Kasumi-1 (cell line): ENCODE measurements at places on chromosomes 4 and X.
A peak's percentile ranks its signal among the peaks of the same experiment; 100 is the strongest.

DNA sequence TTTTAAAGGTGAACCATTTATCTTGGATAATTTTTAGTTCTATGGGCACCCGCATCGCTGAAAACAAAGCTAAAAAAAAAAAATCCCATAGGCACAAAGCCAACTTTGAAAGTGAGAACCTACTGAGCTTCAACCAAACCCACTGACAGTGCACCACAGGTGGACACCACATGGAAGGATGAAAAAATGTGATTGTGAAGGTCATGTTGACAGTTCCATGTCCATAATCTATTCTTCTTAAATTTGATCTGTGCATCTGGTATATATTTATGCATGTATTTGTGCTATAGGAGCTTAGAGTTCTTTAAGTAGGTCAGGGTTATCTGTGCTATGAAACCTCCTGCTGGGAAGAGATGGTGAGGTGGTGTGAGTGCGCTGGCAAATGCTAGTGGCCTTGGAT, 374.3 kb downstream of the SPRY1 start:
- DNase-seq, result no peak

DNA sequence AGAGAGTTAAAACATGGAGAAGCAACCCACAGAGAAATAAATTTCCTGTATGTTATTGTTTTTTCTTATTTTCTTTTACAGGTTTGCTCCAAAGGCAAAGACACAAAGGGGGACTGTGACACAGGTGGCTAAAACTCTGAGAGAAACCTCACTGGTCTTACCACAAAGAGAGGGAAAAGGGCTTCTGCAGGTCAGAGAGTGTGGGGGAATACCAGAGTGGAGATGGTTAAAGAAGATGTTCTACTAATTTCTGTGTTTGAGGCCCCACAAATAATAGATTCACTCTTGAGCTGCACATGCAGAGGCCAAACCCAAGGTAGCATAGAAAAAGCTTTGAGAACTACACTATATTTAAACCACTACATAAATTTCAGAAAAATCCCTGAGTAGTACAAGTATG, 151.3 kb downstream of the GABRA3 start:
- no peak for DNase-seq

- DNase-seq, result no peak
Measured at GRCh38 chrX:8663325-8663724, 68.6 kb downstream of the ANOS1 start.

DNA sequence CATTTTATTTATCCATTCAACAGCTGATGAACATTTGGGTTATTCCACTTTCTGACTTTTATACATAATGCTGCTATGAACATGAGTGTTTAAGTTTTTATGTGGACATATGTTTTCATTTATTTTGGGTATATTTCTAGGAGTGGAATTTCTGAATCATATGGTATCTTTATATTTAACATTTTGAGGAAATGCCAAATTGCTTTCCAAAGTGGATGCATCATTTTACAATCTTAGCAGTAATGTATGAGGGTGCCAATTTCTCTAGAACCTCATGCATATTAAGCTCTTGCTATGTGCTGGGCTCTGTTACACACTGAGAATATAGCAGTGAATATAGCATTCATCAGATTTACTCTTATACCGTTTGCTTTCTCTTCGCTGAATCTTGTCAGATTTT, 983.7 kb downstream of the STIM2 start:
- no peak for DNase-seq

GRCh38 chr4:145153181-145153903, 27.0 kb downstream of the OTUD4 start:
- DNase-seq, result no peak

DNA sequence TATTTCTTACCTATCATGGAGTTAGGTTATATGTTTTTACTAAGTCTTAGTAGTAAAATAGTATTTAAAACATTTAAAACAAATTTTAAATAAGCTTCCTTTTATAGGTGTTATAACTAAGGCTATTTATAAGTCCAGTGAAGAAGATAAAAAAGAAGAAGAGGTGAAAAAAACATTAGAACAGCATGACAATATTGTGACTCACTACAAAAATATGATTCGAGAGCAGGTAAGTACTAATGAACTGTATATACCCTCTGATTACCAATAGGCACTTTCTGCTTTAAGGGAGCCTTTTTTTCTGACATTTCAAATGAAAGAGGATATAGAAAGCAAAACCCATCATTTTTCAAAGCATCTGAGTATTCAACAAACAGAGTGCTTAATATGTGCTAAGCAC, 76.6 kb downstream of the USO1 start:
- DNase-seq, result no peak

DNA sequence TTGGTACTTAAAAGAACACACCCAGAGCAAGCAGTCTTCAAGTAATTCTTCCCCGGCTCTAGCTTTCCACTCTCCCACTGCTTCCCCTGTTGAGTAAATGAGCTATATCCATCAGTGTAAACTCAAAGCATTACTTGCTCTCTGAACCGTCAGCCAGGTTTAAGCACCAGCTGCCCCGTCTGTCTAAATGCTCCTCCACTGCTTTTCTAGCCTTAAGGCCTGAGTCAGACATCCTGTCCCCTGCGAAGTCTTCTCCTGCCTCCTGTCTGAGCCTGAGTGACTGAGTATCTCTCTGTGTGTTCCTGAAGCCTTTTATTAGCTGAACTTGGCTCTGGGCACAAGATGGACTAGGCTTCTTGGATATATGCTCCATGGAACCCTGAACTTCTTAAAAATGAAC, 205.1 kb downstream of the STK32B start:
- DNase-seq, result no peak

- peak; percentile 75 for DNase-seq
Measured at GRCh38 chr4:25925486-25926201, 11.6 kb downstream of the SMIM20 start.

GRCh38 chr4:141810712-141811375, 174.5 kb downstream of the IL15 start:
- DNase-seq, result no peak

DNA sequence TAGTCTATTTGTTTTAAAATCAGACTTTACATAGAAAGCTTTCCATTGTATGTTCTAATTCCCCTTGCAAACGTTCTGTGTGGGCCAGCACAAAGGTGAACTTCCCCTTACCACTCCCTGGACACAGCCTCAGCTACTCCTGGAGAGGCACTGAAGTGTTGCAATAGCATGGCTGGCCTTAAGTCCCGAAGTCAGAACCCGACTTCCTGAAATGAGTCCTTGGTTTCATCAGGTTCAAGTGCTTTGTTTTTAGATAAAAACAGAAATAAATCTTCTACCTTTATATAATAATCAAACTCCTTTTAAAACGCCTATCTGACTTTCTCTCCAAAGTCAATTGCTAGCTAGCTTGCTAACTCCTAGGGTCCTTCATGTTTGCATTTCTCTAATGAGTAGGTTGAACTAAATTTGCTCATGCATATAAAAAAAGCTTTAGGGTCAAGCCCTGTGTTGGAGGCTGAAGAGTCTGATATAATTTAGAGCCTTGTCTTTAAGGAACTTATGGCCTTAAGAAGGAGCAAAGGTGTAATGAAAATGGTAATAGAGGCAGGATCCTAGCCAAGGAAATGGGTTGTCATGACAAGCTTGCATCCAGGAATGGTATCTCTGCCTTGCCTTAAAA, 9.0 kb downstream of the BMP3 start:
- no peak for DNase-seq

- no peak for DNase-seq
Measured at GRCh38 chr4:154088741-154089140, 299.9 kb upstream of the SFRP2 start.

GRCh38 chr4:38467296-38467695, 196.7 kb upstream of the KLF3 start:
- no peak for DNase-seq

- DNase-seq, result no peak
Measured at GRCh38 chr4:23745377-23745776, 144.5 kb downstream of the PPARGC1A start.

DNA sequence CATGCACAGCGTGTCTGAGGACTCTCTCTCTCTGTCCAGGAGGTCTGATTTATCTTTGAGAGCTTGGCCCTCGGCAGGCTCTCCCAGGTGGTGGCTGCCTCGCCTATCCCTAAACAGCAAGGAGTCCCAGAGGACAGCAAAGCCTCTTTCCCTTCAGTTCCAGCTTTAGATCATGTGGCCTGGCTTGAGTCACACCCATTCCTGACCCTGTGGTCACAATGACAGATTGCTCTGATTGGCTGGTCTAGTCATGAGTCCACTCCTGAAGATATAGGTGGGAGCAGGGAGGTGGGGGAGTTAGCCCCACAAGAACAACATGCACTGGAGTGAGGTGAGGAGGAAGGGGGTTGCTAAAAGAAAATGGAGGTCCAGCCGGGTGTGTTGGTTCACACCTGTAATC, 12.1 kb upstream of the PORCN start:
- no peak for DNase-seq

DNA sequence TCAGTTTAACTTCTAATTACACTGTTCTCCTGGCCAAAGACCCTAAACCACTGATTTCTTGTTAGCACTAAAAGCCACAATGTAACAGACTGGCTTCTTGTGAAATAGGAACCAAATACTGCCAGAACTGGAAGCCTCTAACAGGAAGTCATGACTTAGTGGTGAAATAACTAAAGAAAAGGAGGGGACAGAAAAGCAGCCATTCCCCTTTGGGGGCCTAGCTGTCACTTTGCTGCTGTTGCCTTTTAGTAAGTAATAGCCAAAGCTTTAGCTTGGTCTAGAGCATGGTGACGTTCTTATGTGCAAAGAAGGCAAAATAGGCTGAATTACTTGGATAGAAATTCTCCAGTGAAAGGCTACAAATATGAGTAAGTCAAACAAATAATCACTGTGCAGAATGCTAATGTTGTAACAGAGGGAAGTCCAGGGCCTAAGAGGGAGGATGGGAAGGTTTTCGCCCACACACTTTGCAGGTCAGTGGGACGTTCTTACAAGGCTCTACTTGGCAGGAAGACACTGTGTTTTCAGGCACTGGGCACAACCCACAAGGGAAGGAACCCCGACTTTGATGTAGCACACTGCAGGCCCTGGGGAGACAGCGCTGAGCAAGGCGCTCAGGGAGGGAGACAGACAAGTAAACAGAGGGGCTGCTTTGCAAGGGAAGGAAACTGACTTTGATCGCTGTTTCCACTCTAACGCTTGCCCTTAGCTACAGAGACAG, 16.7 kb downstream of the GAB3 start:
- peak; percentile 73 for DNase-seq

DNA sequence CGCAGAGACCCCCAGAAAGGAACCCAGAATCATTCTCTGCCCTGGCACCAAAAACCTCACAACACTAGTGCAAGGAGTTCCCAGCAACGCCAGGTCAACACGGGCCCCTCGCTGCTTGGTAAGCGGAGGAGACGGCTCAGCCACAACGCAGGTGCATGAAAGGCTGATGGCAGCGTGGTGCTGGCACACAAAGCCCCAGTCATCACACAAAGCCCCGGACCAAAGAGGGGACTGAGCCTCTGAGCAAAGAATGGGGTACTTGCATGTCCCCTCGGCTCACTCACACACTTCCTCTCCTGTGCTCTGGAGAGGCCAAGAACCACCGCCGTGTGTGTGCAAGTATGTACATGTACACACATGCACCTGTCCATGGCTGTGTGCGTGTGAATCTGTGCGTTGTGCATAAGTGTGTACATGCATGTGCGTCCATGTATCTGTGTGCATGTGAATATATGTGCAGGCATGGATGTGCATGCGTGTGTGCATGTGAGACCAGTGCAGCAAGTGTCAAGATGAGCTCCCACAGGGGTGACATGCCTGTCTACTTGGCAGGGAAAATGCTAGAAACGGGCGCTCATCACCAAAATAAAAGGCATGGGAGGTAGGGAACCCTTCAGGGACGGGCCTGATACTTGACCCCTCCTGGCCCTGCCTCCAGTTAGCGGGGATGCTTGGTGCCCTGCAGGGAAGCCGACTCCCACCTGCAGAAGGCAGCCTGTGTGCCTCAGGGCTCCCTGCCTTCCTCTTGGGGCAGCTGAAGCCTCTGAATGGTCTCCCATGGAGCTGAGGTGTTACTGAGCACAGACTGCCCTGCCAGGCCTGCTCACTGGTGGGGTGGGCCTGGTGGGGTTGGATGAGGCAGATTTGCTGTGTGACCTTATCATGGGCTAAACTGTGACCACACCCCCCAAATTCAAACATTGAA, 60.4 kb downstream of the ZFYVE28 start:
- DNase-seq, result no peak

DNA sequence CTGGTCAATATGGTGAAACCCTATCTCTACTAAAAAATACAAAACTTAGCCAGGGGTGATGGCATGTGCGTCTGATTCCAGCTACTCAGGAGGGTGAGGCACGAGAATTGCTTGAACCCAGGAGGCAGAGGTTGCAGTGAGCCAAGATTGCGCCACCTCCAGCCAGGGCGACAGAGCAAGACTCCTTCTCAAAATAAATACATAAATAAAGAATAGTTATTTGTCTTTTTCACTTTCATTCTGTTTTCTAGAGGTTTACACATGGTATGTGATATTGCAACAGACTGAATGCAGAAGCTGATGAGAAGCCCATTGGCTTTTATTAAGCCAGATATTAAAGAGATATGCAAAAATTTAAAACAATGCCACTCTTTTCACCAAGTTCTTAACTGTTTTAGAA, 8.2 kb downstream of the KLHL15 start:
- no peak for DNase-seq

GRCh38 chrX:8867406-8867805, 66.2 kb upstream of the FAM9A start:
- DNase-seq, result no peak

DNA sequence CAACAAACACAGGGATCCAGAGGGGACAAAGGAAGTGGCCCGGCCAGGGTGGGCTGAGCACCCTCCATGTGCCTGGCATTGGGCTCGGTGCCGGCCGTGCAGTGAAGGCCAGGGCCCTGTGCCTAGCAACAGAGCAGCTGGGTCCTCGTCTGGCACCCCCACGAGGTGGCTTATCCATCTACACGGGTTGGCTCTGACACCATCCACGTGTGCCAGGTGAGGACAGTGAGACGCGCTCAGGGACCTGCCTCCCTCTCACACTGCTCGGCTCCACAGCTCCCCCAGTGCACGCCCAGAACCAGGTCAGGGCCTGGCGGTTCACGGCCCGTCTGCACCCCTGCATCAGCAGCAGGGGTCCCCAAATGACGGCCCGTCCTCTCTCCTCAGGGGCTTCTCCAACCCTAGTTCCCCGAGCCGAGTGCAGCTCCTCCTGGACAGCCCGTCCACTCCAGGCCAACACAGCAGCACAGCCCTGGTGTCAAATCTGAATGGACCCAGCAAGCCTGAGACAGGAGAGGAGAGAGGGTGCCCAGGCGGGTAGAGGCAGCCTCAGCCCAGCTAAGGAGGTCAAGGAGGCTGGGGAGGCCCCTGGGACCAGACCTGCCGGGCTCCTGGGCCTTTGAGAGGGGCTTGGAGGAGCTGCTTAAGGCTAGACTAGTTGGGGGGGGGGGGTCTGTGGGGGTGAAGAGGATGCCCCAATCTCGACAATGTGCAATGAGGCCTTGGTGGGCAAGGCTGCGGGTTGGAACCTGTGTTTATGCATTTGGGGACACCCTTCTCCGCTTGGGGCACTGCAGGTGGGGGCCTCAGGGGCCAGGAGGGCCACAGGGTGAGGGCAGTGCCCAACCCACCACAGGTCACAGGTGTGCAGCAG, 113.6 kb downstream of the FAM53A start:
- DNase-seq, result no peak

- DNase-seq, result no peak
Measured at GRCh38 chr4:38687571-38688011, 23.6 kb downstream of the KLF3 start.

- DNase-seq, result no peak
Measured at GRCh38 chrX:154374313-154375155, at the start of gene FLNA. FLNA (minus strand) TSS chrX:154374634; CDS start chrX:154371245, 3,389 bp downstream.

- DNase-seq, result no peak
Measured at GRCh38 chr4:41881981-41882624, 53.1 kb upstream of the TMEM33 start.
